ENCODE measurements at places on chromosomes 12 and 14.
A peak's percentile ranks its signal among the peaks of the same experiment; 100 is the strongest.

DNA sequence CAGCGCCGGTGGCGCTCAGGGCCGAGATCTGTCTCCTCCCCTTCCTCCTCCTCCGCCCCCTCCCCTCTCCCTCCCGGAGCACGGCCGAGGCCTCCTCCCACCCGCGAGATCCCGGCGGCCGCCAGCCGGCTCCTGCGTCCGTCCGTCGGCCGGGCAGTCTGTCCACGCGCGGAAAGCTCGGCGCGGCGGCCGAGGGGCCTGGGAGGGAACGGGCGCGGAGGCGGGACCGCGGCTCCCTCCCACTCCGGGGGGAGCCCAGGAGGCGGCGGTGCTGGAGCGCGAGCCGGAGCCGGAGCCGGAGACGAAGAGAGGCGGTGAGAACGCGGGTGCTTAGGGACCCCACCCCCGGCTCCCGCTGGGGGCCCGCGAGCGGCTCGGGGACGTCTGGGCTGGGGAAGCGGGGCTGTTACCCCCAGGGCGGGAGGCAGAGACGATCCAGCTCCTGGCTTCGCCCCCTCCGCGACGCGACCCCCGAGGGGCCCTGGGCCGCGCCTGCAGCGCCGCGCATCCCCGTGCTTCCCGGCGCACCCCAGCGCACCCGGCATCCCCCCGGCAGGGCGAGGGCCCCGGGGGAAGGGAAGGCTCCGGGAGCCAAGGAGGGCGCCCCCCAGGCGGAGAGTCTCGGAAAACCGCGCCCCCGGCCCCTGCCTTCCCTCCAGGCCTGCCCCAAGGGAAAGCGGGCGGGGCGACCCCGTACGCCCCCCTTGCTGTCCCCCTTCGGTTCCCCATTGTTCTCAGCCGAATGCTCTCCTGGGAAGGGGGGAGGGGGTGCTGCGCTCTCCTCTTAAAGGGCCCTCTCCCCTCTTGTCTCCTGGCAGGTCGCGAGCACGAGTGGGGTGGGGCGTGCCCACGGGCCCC lies at the start of gene DTX1:
DTX1 (plus strand) TSS at position 100 of the 858 bp plus-strand sequence. CDS start 1,463 bp downstream, outside the sequence.
- DNase-seq, result peak; percentile 47

DNA sequence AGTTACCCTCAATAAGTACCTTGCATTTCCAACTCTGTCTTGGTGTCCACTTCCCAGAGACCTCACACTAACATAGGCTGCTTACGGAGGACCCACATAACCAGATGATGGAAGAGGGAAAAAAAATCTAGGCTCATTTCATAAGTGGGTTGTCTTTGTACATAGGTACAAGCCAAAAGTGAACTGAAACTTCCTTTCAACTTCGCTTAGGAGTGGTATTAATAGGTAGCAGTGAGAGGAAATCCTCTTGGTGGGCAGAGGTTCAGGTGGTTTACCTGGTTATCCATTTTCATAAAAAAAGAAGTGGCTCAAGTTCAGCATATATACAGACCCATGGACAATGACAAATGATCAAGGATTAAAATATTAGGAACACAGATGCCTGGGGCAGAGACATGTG lies 35.8 kb upstream of the RNU6-7 start:
- DNase-seq, result no peak

- DNase-seq, result no peak
These were observed 164.7 kb downstream of the SSPN start for GRCh38 chr12:26360062-26360461.

- no peak for DNase-seq
These were observed 21.9 kb downstream of the BDKRB1 start for GRCh38 chr14:96277890-96278289.

GRCh38 chr14:101132051-101132571 lies 228.6 kb upstream of the RTL1 start:
- no peak for DNase-seq

DNA sequence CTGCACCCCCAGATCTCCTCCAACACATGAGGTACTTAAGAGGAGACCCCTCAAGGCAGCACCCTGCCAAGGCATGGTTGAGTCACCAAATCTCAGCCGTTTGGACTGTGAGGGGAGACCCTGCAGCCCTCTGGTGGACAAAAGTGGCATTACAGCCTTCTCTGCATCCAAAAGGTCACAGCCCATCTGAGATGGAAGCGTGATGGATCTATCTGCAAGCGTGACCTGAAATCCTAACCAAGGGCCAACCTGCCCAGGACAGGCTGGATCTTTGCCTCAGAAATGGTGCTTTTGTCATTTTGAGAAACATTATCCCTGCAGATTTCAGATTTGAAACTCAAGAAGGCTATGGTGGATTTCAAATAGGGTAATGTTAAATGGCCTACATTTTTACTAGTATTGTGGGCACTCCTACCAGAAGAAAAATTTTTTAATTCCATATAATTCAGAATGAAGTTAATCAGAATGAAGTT lies 23.7 kb upstream of the DHRS4 start:
- DNase-seq, result peak; percentile 85

DNA sequence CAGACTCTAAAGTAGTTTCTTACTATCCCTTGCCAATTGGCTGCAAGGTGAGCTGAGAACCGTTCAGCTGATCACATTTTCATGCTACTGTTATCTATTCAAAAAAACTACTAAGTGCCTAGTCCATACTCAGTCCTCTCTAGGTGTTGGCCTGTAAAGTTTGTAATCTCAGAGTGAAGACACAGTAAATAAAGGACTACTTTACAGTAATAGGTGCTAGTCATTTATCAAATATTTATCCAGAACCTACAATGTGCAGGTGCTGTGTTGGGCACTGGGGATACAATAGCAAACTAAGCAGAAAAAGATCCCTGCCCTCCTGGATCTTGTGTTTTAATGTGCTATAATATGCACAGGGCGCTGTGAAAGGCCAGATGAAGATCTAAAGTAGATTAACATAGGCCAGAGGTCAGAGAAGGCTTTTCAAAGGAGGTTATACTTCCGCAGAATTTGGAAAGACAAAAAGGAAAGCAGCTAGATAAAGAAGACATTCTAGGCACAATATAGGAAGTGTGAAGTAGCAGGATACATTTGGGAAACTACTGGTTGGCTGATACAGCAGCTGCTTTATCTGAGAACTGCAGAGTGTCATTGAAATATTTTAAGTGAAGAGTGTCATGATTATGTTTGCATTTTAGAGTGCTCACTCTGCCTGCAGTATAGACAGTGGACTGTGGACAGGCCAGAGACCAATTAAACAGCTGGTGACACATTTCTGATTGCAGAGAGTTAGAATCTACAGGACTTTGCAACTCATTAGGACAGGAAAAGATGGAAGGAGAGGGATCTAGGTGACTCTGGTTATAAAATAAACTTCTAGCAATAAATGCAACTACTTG lies 8.0 kb upstream of the ACTR10 start:
- no peak for DNase-seq

DNA sequence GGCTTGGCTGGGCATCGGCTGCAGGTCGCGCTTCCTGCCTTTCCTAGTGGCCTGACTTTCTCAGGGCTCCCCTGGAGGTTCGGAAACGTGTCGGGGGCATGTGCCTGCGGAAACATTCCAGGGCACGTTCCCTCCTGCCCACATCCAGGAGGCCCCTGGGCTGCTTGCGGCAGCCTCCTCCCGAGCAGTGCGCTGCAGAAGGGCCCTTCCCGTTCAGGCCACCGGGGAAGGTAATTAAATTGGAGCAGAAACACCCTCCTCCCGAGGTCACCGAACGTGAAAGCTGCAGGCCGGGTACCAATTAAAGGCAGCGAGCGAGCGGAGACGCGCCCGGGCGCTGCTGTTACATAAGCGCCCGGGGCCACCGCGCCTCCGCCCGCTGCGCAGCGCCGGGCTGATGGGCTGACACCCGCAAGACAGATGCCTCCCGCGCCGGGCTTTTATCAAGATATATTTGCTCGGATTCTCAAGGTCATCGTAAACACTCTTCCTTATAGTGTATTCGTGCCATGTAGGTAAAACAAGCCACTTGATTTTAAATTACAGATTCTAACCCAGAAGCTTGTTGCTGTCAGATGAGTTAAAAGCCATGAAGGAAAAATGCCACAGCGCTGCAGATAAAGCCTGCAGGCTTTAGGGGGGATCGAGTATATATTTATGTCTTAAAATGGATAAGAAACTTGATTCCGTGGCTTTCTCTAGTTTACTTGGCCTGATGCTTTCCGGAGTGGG lies 31.4 kb downstream of the SSPN start:
- peak; percentile 34 for DNase-seq

GRCh38 chr12:10590966-10591365 lies 22.4 kb downstream of the MAGOHB start:
- no peak for DNase-seq

DNA sequence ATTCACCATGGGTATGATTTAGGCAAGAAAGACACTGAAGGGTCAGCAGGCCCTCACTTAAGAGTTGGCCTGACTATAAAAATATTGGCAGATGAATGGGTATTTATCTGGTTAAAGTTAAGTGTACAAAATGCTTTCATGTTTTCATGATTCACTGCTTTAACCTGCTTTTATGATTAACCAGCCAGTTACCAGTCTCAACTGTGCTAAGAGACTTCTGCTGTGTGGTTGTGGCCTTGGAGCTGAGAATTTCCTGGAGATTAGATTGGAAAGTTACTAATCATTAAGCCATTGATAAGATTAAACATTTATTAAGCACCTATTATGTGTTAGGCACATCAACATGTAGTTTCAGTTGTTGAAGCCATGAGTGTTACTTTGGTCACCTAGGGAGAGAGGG lies 68.9 kb downstream of the RASSF8 start:
- no peak for DNase-seq

DNA sequence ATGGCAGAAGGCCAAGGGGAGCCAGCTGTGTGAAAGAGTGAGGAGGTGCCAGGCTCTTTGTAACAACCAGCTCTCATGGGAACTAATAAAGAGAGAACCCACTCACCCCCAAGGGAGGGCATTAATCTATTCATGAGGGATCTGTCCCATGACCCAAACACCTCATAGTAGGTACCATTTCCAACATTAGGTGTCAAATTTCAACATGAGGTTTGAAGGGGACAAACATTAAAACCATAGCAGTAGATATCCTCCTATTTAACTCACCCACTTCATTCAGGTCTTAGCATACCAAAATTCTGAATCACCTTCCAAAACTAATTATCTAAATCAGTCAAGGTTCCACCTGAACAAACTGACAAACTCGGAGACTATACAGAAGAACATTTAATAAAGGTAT lies 75.3 kb downstream of the PPFIA2 start:
- no peak for DNase-seq

DNA sequence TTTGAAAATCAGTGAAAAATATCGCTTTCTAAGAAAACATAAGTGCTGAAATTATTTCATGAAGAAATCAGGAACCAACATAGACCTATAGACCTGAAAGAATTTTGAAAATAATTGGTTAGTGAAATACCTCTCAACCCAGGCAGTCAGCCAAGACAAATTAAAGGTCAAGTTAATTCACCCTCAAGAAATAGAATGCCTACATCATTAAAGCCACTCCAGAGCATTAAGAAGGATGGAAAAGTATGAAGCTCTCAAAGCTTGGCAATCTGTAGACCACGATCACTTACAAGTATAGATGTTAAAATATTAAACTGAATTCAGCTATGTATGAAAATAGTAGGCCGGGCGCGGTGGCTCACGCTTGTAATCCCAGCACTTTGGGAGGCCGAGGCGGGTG lies 48.3 kb downstream of the SFSWAP start:
- no peak for DNase-seq

GRCh38 chr14:85444635-85445034 lies 85.3 kb upstream of the FLRT2 start:
- no peak for DNase-seq

GRCh38 chr12:71947645-71948105 lies 9.0 kb downstream of the TPH2 start:
- DNase-seq, result peak; percentile 17

- DNase-seq, result peak; percentile 36
These were observed 65.0 kb downstream of the PITPNM2 start for GRCh38 chr12:123085730-123086487.

DNA sequence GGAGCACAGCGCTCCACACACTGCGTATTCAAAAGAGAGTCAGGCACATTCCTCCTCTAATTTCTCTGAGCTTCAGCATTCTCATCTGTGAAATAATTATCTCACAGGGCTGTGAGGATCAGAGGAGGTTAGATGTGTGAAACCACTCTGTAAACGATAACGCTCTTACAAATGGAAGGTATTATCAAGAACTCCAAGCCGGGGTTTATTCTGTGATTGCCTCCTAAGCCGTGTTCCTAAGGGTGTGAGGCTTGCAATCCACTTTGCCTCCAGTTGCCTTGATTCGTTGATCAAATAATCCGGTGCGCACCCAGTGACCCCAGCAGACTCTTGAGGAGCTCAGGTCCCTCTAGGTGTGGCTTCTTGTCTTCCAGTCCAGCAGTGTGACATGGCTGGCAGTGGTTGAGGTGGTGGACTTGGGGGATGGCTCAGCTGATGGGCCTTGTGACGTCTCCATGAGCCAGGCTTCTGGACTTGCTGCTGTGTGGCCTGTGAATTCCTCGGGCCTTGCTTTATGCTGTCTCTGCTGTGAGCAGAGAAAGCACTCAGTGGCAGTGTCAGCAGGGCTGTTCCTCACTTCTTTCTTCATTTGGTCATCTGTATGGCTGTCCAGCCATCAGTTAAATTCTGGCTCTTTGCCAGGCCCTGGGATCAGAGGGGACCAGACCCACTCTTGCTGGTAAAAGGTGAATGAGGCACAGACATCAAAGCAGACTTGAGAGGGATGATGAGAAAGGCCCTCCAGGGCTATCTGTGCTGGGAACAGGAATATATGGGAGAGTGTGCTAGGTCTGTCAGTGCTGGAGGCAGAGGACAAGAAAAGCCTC lies 71.0 kb downstream of the SLC25A47 start:
- no peak for DNase-seq

- DNase-seq, result no peak
These were observed 8.4 kb upstream of the TMTC1 start for GRCh38 chr12:29792132-29792531.

GRCh38 chr12:94561943-94562411 lies 88.4 kb downstream of the TMCC3 start:
- no peak for DNase-seq

DNA sequence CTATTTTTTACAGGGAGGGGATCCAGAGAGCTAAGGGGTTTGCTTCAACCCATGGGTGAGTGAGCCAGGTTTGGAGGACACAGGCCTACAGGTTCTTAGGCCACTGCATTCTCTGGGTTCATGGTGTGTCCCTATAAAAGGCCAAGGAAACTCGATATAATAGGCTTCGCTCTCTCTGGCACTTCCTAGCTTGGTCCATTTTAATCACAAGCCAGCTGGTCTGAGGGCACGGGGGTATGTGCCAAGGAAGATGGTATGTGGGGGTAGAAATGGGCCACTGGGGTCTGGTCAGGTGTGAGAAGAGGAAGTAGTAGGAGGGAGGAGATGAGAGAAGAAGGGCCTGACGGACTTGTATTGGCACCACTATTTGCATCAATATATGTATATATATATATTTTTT lies 4.9 kb downstream of the ETV6 start:
- no peak for DNase-seq
